SK-MEL-5 (cell line): ENCODE measurements at places on chromosomes 6 and 20.

GRCh38 chr6:97790926-97791590 lies 508.0 kb upstream of the MMS22L start:
- no peak for DNase-seq

DNA sequence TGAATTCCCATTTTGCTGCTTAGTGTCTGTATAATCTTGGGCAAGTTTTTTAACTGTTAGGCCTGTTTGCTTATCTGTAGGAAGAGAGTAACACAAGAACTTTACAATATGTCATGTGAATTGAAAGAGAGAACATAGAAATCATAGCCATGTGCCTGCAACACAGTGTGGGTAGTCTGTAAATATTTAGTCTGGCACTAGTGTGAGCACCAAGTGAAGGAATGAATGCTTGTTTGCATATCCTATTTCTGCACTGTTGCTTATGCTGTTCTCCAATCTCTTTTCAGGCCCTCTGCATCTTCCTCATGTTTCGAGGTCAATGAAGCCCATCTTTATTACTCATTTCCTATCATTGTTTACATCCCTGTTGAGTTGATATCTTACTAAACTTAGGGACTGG lies 49.2 kb downstream of the CBFA2T2 start:
- no peak for DNase-seq

DNA sequence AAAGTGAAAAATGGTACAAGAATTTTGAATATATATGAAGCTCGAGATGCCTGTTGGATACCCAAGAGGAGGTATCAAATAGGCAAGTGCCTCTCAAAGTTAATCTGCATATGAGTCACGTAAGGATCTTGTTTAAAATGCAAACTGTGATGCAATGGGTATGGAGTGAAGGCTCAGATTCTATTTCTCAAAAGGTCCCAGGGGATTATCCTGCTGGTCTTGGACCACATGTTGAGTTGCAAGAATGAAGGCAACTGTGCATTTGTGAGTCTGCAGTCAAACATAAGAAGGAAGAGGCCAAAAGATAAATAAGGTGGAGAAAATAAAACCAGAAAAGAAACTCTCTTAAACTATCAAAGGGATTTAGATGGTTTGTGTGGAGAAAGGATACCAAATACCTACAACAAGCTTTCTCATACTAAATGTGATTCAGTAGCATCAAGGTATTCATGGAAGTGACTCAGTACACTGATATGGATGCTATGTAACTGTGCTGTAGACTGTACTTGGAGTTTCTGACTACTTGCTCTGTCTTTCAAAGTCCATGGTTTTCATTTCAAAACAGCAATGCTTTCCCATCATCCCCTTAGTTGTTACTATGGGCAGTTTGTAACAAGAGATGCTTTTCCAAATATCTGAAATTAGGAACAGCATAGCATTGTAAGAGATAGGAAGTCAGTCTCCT lies 106.3 kb downstream of the GFRAL start:
- DNase-seq = no peak

DNA sequence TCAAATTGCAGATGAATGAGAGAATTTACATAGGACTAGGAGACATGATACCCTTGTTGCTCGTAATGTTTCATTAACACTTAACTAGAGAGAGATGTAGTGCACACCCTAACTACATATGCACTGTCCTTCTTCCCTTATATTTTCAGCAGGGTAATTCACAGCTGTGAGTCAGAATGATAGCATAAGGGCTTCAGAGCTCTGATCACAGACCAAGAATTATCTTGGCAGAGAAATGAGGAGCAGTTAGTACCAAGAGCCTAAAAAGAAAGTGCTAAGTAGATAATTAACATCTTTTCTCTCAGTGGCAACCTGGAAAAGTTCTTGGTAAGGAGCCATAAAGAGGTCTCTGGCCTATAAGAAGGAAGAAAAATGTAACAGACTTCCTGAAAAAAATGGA lies 35.8 kb downstream of the GRIK2 start:
- DNase-seq = no peak

DNA sequence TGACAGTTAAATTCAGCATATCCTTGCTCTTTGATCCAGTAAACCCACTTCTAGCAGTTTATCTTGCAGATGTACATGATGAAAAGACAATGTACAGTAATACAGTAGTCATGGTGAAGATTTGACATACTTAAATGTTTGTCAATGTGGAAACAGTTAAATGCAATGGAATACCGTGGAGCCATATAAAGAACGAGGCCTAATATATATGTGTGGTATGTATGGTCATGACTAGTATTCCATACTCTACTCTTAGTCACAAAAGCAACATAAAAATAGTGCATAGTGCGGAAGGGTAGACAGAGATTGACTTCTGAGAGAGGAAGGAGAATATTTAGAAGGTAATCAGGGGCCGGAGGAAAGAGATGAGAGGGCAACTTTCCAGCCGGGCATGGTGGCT lies 70.7 kb upstream of the ARMC2 start:
- no peak for DNase-seq

- peak; percentile 75 for DNase-seq
Measured at GRCh38 chr20:46752728-46753127, 43.3 kb downstream of the SLC2A10 start.

GRCh38 chr6:34161857-34162515 lies 16.1 kb upstream of the GRM4 start:
- no peak for DNase-seq
